ENCODE measurements at places on chromosomes 3 and 15. TPM values are rescaled to one million over a fixed set of nuclear protein-coding genes. Genes with fewer than 3 reads are reported as not detected.
A peak's percentile ranks its signal among the peaks of the same experiment; 100 is the strongest.

The WDR49 gene
- total RNA-seq: not detected

The FETUB gene
- not detected for total RNA-seq

DNA sequence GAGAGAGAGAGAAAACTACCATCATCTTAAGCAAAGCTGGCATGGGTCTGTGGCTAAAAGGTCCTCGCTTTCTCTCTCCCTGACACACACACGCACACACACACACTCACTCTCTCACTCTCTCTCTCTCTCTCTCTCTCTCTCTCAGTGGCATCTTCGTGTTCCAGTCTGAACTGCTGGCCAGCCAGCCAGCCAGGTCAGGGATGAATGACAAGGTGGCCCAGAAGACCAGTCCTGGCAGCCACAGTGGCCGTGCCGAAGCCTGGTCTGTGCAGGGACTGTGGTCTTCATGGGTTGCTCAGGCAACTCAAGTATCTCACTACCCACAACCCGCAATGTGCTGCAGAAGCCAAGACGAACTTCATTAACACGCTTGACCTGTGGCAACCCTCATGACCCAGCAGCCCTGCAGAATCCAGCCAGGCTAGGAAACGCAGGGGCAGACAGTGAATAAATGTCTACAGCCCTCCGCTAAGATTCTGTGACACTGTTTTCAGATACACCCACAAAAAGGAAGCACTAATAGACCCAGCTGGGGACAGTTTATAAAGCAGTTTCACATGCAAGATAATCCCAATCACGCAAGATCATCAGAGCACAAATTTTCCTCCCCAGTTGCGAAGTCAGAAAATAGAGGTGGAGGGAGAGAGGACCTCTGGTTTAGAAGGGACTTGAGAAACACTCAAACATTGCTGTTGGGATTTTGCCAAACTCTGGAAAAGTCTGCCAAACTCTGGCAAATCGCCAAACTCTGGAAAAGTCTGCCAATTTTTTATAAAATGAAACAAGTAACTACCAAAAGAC lies 66.4 kb downstream of the XXYLT1 start:
- DNase-seq: peak; percentile 89

The SRGAP3 gene
- 1.8 TPM for total RNA-seq

The ENTPD3 gene
- total RNA-seq: not detected

DNA sequence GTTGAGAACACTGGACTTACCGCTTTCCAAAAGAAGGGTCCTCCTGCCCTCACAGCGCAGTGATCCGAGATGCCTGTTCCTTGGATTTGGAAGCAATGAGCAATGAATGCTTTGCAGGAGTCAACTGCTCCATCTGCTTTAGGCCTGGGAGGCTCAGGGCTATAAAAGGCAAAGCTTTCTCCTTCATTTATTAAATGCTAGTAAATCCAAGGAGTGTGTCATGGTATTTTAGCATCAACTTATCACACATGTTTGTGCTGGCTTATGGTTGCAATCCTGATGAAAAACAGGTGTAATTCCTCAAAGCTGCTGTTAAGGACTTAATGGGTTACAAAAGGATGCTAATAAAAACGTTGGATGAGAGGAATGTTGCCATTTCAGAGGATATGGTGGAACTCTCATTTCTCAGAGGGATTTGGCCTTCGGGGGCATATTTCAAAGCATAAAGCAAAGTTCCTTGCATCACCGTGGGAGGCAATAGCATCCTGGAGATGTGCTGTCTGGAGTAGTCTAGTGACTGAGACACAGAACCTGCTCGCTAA lies 158.5 kb upstream of the TPM1 start:
- no peak for DNase-seq

- no peak for DNase-seq
Observed at GRCh38 chr3:197317250-197317963, 19.0 kb upstream of the DLG1 start.

GRCh38 chr3:98574132-98574531 lies 19.3 kb downstream of the CPOX start:
- DNase-seq: no peak

DNA sequence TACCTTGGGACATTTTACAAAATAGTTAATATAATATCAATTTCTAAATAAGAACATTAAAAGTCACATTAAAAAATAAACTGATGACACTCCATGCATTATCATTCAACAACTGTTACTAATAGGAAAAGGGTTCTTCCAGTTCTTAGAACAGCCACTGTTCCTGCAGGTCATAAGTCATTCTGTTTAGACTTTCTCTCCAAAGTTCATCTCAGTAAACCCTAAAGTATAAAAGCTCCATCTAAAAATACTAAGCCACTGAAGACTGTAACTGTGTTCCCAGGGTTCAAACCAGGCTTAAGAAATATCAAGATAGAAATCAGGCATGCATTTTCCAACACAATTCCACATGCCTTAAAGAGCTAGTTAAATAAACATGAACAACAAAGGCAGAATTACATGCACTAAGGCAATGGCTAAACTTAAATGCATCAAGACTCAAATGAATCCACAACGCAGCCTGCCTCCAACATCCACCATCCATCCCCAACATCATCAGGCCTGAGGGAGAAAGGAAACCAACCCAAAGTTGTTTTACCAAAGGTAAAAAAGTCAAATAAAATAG lies 46.2 kb downstream of the DMXL2 start:
- DNase-seq: no peak

DNA sequence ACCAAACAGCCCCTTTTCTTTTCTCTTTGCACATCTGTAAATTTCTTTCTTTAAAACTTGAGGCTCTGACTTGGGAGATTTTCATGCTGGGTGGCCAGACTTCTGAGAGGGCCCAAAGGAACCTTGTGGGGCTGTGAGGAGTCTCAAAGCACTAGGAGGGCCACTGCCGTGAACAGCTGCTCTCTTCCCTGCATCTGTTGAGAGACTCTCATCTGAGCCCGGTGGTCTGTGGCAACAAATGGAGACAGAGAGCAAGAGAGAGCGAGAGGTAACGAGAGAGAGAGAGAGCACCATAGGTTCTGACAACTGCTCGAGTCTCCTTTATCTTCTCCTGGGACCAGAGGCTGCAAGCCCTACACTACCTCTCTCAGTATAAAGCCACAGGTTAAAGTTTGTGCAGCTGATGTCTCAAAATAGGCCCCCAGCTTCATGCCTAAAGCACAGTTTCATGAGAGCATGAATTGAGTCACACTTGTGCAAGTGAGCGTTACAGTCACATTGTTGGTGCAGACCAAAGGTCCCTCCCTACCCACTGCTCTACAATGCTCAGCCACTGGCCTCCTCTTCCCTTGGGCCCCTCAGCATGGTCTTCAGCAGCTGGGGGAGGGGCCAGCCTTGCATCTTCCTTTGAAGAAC lies 60.7 kb downstream of the ZNF621 start:
- DNase-seq: no peak

Measured in Caki2 (cell line).